ENCODE measurements at places on chromosomes 16 and 17.

DNA sequence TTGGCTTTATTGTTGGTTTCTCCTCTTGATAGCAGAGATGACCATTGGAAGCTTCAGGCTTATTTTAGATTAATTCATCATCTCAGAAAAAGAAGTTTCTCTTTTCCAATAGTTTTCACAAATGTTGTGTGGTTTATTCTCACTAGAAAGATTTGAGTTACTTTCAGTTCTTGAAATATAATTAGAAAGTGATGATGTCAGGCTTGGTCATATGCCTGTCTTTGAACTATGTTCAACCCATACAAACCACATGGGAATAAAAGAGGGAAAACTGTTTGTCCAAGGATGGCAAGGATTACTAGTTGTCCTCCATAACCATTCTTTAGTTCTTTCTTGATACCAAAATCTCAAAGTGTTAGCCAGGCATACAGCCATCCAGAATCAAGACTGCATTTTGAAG, 3.7 kb upstream of the HS3ST2 start:
- DNase-seq: no peak

GRCh38 chr17:44220213-44221083, 973 bp upstream of the UBTF start:
- peak; percentile 45 for DNase-seq

DNA sequence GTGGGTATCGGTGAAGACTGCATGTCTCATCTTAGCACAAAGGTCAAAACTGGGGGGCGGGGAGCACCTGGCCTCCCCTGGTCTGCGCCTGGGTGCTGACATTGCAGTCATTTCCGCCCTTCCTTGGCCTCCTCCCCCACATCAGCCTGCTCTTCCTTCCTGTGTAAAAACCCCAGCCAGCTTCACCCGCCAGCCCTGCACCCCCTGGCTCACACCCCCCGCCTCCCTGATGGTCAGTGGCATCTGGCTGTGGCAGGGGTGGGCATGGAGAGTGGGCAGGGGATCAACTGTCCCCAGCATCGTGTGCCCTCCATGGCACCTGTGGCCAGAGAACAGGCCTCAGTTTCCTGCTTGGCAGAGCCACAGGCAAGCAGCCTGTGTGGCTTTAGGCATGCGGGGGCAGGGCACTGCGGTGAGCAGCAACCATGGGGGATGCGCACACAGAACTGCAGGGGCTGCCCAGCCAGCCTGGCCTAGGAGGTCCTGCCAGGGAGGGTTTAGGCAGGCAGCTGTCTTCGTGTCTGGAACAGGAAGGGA, 26.5 kb upstream of the LASP1NB start:
- DNase-seq: peak; percentile 75

GRCh38 chr17:81405411-81405872, 10.2 kb downstream of the BAHCC1 start:
- no peak for DNase-seq

DNA sequence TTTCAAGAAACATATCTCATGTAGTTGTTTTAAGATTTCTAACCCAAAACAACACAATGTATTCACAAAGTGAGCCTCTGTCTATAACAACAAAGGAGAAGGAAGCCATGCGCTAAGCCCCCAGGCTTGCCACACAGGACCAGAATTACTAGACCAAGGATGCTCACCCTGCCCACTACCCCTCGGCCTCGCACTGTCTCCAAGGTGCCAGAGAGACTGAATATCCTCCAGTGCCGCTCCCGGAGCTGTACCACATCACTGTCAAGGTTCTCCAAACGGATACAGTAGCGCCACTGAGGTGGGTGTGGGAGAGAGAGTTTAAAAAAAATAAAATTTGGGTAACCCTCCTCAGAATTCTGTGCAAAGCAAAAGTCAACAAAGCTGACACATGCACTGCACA, 7.1 kb downstream of the POLDIP2 start:
- DNase-seq: no peak

Data from activated T-helper 1 cell treated with anti-CD3 and anti-CD28 coated beads, Interleukin-12 subunit alpha, Interleukin-12 subunit beta, Interleukin-2, Interleukin-4 antibody, amounts not matched to agents 30 ng/mL and 10 ng/mL and 1 ng/mL, durations not matched to agents 14 hours and 24 hours and 36 hours (primary cell).